Lung microvascular endothelial cell (primary cell): ENCODE measurements at places on chromosomes 12 and 14. TPM values are rescaled to one million over a fixed set of nuclear protein-coding genes. Genes with fewer than 3 reads are reported as not detected.
A peak's percentile ranks its signal among the peaks of the same experiment; 100 is the strongest.

KRT85 gene
- total RNA-seq, result not detected in 2 replicates

TBC1D30 gene
- total RNA-seq, result 6.3 and 9.8 TPM in 2 replicates

POLR3B gene
- 5.7 and 6.5 TPM in 2 replicates for total RNA-seq

MANSC1 gene
- 5.0 and 5.4 TPM in 2 replicates for total RNA-seq

LYZ gene
- total RNA-seq, result under 0.01 TPM in 1 of 2 replicates, not detected in the other

DNA sequence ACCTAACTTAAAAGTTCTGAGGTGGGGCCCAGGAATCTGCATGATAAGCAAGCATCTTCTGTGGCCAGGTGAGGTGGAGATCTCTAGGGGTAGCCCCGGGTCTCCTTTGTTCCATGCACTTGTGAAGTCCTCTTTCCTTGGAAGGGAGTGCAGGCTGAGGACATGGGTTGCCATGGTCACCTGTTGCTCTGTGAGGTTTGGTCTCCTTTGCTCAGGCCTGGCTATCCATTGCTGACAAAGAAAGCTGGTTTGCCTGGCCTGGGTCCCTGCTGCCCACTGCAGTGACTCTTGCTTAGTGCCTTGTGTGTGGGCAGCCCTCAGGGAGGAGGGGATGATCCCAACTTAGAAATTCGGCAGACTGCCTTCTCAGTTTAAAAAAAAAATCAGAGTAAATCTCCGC lies 11.1 kb downstream of the NRXN3 start:
- DNase-seq, result no peak

- peak; percentile 40 for DNase-seq
These were observed 752 bp downstream of the PRICKLE1 start for GRCh38 chr12:42588524-42589464.

- DNase-seq, result no peak
These were observed 32.8 kb downstream of the CCDC91 start for GRCh38 chr12:28223025-28223554.

- DNase-seq, result peak; percentile 8
These were observed 345.0 kb downstream of the CCDC91 start for GRCh38 chr12:28535216-28535615.

- DNase-seq, result no peak
These were observed 68.3 kb downstream of the SCARB1 start for GRCh38 chr12:124795081-124795948.

DNA sequence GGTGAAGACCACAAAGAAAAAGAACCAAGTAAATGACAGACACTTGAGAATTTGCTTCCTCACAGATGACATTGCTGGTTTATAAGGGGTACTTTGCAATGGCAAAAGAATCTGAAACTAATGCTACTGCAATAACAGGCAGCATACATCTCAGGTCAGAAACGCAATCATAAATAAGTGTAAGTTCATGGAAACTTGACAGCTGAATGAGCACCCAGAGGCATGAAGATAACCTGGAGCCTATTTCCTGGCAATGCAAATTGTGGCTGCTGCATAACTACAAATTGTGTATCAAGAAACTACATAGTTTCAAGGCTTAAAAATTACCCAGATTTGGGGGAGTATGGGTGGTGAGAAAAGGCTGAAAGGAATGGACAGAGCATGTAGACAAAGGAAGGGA lies 8.5 kb upstream of the MYO1A start:
- DNase-seq, result no peak

DNA sequence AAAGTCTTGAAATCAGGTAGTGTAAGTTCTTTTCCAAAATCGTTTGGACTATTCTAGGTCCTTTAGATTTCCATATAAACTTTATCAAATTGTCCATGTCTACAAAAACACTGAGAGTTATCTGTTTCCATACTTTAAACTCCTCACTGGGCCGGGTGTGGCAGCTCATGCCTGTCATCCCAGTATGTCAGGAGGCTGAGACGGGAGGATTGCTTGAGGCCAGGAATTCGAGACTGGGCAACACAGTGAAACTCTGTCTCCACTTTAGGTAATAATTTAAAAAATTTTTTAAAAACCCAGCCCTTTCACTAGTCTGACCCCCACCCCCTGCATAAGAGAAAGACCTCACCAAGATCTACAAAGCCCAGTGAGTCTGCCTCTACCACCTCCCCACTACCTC lies 6.4 kb upstream of the ISM2 start:
- DNase-seq, result no peak

- no peak for DNase-seq
These were observed 427.5 kb upstream of the MIS18BP1 start for GRCh38 chr14:45680531-45680930.

DNA sequence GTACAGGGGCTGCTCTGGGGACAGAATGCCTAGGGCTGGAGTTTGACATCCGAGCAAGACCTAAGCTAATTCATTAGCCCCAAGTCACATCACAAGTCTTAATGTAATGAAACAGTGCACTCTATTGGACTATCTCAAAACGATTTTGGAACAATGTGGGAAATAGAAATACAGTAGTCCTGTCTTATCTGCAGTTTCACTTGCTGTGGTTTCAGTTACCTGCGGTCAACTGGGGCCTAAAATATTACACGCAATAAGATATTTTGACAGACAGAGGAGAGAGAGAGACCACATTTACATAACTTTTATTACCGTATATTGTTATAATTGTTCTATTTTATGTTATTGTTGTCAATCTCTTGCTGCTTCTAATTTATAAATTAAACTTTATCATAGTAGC lies 21.1 kb downstream of the MOAP1 start:
- no peak for DNase-seq

GRCh38 chr12:40038619-40039018 lies 67.3 kb downstream of the SLC2A13 start:
- no peak for DNase-seq

DNA sequence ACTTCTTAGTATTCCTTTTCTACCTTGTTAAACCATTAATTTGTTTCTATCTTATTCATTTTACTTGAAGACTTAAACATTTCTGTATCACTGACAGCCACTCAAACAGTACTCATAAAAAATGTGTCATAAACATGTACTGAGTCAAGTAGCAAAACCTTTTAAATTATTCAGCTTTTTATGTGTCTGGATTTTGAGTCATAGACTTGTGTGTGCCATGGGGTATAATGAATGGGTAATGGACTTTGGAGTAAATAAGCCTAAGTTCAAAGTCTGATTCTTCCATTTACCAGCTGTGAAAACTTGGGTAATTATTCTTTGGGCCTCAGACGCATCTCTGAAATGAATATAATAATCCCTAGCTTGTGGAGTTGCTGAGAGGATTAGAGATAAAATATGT lies 199.0 kb downstream of the RAD51B start:
- no peak for DNase-seq
